ENCODE measurements at places on chromosomes 13 and 19.

- DNase-seq, result no peak
Measured at GRCh38 chr19:39399668-39400050, 7.0 kb upstream of the ZFP36 start.

DNA sequence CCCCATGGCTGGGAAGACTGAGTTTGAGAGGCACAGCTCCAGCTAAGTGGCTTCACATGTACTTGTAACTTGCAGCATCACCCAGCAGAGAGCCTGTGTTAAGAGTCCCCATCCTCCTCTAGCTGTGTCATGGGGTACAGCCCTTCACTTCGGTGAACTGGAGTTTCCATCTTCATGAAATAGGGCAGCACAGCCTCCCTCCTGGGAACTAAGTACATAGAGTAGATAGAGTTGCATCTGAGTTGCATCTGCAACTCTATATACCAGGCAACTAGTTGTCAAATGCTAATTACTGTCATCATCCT lies 1.2 kb downstream of the PRDX2 start:
- DNase-seq, result no peak

- peak; percentile 71 for DNase-seq
Measured at GRCh38 chr19:43759515-43759914, 4.8 kb upstream of the SMG9 start.

DNA sequence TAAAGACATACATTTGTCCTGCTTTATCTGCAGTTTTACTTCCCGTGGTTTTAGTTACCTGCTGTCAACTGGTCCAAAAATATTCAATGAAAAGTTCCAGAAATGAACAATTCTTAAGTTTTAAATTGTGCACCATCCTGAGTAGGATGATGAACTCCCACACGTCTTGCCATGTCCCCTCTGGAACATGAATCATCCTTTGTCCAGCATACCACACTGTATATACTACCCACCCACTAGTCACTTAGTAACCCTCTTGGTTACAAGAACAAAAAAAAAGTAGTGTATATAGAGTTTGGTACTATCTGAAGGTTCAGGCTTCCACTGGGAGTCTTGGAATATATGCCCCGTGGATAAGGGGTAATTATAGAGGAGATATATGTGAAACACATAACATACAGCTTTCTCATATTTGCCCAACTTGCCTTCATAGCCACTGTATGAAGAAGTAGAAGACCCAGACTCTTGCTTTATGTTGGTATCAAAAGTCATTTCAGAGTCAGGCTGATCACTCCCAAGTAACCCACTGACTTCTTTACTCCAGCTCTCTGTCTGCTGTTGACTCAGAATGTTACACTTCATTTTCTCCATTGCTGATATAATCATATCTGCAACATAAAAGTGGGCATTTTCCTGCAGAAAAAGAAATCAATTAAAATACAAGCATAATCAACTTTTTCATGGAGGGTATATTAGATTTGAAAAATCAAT lies 19.3 kb downstream of the RUBCNL start:
- DNase-seq, result peak; percentile 61

- DNase-seq, result no peak
Measured at GRCh38 chr13:112182846-112183531, 116.0 kb downstream of the SOX1 start.

All from fibroblast of skin of scalp (primary cell).